ENCODE measurements at places on chromosomes 16 and 17.

DNA sequence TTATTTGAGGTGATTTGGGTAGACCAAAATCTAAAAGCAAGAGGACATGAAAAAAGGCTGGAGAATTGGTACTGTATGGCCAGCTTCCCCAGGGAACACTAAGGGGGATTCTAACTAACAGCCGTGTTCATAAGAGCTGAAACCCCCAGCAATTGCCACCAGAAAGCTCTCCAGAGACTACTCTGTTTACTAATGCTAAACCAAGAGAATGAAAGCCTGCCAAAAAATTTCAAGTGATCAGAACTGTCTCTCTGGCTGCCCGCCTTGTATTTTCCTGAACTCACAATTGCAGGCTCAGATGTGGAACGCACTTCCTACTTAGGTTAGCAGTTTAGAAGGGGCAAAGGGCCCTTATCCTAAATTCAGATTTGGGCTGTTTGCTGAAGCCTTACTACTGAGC, 24.1 kb downstream of the MYH10 start:
- no peak for DNase-seq

DNA sequence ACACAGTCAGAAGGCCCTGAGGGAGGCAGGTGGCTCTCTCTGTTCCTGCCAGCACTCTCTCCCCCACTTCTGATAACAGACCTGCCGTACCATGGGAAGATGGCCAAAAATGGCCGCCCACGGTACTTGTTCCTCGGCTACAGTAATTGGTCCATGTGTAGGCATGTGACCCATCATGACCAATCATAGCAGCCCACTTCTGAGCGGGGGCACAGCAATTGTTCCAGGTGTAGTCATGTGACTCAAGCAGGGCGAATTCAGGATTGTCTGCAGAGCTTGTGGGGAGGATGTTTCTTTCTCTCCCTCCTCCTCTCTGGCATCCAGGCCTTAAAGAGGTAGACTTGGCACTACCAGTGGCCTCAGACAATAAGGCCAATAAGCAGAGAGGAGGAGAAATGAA, 250.4 kb downstream of the MRTFB start:
- DNase-seq: no peak

DNA sequence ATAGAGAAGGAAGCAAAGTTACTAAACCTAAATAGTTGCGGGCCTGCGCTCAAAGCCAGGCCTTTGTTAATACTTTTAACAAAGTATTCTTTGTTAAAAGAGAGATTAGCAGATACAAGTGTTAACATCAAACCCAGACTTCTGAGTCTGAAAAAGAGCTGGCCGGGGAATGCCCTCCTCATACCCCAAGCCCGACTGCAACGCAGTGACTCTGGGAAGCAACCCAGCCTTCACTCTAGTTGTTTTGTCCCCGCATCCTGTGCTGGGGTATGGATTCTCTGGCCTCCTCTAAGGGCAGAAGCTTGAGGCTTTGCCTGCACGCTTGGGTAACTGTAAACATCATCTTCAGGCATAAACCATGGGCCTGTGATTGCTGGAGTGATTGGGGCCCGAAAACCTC, 48.3 kb downstream of the ADCY7 start:
- DNase-seq: no peak

DNA sequence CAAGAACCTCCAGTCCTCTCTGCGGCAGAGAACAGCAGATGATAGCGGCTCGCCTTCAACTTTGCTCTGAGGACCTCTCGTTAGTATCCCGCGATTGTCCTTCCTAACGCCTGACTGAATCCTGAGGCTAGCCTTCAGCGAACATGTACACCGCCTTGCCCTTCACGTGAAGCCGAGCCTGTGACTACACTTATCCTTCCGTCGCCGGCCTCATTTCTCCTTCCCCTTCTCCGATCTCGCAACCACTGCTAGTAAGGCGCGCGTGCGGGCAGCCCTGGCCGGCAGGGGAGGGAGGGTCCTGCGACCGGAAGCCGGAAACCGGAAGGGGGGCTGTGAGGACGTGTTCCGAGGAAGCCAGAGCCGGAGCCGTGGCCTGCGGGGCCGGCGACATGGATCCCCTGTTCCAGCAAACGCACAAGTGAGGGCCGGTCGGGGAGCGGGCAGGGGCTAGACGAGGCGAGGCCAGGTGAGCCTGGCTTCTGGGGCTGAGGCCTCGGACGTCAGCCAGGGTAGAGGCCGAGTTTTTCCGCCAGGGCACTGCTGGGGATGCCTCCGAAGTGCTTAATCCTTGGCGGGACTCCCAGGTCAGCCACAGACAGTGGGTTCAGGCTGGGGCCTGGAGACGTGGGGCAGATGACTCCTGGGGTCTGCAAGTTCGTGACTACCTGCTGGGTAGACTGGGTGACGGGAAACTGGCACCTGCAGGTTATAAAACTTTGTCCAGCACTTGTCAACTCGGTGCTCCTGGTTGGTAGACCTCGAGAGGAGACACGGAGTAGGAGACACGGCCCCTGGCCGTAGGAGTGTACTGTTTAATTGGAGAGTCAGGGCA, at the start of gene GOSR2:
GOSR2 (plus strand) TSS at position 357 of the 832 bp plus-strand sequence; CDS start at position 390, 33 bp downstream.
- DNase-seq: peak; percentile 95

GRCh38 chr17:50280801-50281441, 6.7 kb downstream of the TMEM92 start:
- DNase-seq: peak; percentile 60
